ENCODE measurements at places on chromosomes 12 and 14. TPM values are rescaled to one million over a fixed set of nuclear protein-coding genes. Genes with fewer than 3 reads are reported as not detected.

Gene IFI27L2
- polyA plus RNA-seq: 33.2 TPM

Gene KRT72
- 0.04 TPM for polyA plus RNA-seq

Gene ATL1
- 2.9 TPM for polyA plus RNA-seq

Gene NAP1L1
- polyA plus RNA-seq: 270 TPM

Gene DPF3
- polyA plus RNA-seq: 13.4 TPM

Gene SPATA7
- polyA plus RNA-seq: 0.59 TPM

Gene ARF3
- polyA plus RNA-seq: 31.7 TPM
